ENCODE measurements at places on chromosomes 13 and 19.

GRCh38 chr19:16417660-16418596 is 53.8 kb downstream of the EPS15L1 start:
- DNase-seq: peak; percentile 79

GRCh38 chr19:11239377-11240000 is at the start of gene ANGPTL8:
ANGPTL8 (plus strand) TSS chr19:11239619; CDS start chr19:11239638, 19 bp downstream.
- DNase-seq: no peak

DNA sequence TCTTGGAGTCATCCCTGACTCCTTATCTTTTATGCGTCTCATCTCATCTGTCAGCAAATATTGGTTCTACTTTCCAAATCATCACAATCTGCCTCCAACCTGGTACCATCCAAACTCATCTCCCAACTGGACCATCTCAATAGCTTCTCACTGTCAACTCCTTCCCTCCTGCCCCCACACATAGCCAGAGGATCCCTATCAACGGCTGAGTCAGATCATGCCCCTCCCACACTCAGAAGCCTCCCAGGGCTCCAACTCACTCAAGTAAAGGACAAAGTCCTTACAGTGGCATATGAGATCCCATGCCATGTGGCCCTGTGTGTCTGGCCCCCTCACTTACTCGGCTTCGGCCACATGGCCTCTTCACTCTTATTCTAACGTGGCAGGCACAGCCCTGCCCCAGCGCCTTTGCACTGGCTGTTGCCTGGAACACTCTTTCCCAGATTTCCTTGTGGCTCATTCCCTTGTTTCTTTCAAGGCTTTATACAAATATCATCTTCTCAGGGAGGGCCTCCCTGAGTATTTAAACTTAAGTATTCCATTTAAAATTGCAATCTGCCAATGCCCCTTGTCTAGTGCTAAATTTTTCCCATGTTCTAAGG is 4.3 kb downstream of the SPRED3 start:
- DNase-seq: no peak

DNA sequence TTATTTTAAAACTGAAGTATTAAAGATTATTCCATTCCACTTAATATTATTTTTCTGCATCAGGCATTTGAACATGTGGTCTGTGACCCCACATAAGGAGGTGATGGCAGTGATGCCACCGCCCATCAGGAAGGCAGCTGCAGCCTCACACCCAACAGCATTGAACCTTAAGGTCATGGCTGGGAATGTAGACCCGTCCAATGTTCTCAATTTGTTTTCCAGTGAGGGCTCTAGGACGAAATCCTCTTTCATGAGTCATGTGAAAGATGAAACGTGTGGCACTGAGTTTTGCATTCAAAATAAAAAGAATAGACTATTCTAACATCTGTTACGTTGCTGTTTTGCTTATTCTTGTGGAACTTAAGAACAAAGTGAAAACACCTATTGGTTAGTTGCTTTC is 74.5 kb upstream of the ANKRD10 start:
- DNase-seq: no peak

DNA sequence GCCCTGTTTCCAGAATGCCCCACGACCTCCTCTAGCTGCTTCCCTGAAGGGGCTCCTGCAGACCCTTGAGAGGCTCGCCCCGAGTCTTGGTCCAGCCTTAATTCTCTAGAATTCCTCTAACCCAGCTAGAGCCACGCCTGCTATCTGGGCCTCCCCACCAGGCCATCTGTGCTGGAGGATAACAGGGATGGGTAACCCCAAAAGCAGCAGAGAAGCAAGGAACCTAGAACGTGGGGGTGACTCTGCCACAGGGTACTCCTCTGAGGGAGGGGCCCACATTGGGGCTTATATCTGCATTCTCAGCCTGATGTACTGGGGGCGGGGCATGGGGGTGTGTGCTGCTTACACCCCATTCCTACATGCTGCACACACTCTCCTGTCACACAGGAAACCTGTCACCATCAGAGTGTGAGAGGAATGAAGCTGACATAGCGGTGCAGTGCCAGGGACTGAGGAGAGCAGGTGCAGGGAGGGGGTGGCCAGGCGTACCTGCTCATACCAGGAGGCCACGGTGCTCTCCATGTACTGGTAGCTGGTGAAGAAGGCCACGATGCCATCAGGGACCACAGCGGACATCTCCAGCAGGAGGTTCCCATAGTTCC is 13.8 kb downstream of the KLC3 start:
- no peak for DNase-seq

GRCh38 chr19:31519908-31520307 is 170.7 kb upstream of the TSHZ3 start:
- DNase-seq: no peak

DNA sequence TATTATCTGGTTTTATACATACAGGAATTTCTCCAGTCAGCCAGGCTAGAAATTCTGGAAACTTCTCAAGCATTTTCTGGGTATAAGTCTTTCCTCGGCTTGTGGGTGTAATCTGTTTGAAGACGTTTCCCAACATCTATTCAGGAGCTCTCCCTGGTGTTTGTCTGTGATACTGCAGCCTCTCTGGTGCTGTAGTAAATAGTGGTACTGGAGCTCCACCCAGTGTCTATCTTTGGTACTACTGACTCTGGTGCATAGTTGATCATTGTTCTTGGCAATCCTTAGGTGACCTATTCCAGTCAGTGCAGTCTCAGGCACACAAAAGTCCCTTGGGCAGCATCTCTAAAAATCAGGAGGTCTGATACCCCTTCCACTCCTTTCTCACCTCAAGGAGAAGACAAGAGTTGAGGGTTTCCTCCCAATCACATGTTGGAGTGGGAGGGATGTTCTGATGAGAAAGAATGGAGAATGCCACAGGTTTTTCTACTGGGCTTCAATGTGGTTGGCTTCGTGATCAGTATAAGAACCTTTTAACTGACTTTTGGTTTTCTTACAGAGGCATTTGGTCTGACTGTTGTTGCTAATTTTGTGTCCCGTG is 115.5 kb downstream of the CYSLTR2 start:
- peak; percentile 55 for DNase-seq

Data from activated T-cell treated with anti-CD3 and anti-CD28 coated beads, Interleukin-2, amount 50 U/mL, for 1 hour (primary cell).